GM20000 (cell line): ENCODE measurements at places on chromosomes 12 and 14.
A peak's percentile ranks its signal among the peaks of the same experiment; 100 is the strongest.

DNA sequence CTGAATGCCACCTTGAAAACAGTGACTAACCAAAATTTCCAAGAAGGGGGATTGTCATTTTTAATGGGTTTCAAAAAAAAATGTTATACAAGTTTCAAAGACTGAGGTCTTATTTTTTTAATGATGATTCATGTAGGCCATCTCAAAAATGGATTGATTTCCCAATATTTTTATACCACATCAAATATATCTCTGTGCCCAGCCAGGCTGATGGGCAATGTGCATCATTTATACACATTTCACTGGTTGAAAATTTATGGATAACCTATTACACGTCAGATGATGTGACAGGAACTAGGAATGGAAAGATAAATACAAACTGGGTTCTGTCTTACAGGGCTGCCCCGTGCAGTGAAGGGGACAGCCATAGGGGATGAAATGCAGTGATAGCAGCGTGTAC, 112.7 kb upstream of the TMPO start:
- no peak for DNase-seq

- DNase-seq, result no peak
Observed at GRCh38 chr14:101174522-101174838, 271.0 kb upstream of the RTL1 start.

GRCh38 chr14:95585953-95586620, 51.2 kb downstream of the GLRX5 start:
- DNase-seq, result no peak

DNA sequence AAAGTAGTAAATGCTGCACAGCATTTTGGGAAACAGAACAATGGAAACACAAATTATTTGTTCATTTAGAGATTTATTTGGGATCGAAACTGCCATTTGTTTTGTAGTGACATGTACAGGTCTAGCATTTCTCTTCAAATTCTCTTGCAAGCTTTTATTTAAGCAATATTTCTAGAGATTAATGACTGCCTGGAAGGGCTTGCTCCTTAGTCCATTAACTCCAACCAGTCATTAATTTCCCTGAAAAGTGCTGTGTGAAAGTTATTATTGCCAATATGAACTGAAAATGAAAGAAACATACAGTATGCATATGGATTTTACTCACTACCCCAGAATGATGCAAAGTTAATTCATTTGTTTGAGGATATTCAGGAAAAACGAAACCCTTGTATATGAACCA, 1349.6 kb upstream of the FLRT2 start:
- no peak for DNase-seq

GRCh38 chr12:129069886-129070285, 216.6 kb downstream of the GLT1D1 start:
- no peak for DNase-seq

DNA sequence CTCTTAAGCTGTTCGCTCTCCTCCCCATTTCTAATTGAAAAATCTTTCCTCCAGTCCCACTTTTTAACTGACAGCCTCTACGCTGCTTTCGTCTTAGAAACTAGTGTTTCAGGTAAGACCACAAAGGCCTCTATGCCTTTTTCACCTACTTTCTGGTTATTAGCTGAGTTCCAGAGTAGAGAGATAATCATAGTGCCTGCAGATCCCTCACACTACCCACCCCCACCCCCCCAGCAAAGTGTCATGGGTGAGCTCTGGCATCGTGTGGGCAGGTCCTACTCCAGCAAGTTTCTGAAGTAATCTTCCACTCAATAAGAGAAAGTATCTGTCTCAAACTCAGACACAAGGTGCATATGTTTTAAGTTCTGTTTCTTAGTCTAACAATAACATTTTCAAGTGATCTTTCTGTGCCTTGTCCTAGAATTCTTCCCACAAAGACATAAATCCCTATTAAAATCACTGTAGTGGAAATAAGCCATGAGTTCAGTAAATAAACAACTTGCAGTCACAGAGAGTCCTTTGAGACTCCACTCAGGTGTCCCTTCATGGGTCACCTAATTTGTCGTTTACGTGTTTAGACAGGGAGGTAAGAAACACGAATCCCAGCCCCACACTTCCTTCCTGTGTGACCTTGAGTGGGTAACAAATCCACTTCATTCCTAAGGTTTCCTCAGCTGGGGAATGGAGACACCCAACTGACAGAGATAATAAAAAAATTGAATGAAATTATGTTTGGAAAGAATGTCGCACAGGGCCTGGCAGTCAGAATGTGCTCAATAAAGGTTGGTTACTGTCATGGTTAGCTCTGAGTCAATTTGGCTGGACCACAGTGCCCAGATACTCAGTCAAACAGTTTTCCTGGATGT, 228.9 kb upstream of the CAND1 start:
- DNase-seq, result no peak

- peak; percentile 72 for DNase-seq
Observed at GRCh38 chr12:110677206-110677911, 11.6 kb downstream of the HVCN1 start.
